CD14-positive monocyte (primary cell): ENCODE measurements at places on chromosomes 3 and 15.

- DNase-seq = no peak
Observed at GRCh38 chr3:13536832-13537231, 12.1 kb upstream of the FBLN2 start.

DNA sequence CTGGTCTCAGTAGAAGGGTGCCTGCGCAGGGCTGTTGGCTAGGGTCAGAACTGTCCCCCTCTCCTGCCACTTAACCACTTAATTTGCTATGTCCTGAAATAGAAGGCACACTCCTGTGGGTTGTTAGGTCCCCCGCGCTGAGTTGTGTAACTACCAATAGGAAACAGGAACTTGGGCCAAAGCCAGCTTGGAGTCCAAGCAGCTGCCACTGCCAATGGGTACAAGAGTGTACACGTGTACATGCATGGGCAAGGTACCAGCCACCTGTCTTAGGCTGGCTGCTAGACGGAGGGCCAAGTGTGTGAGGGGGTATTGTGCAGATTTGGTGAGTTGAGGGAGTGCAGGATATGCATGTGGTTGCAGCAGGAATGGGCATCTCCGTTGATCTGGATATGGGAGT lies 29.7 kb upstream of the POLG start:
- peak; percentile 54 for DNase-seq

DNA sequence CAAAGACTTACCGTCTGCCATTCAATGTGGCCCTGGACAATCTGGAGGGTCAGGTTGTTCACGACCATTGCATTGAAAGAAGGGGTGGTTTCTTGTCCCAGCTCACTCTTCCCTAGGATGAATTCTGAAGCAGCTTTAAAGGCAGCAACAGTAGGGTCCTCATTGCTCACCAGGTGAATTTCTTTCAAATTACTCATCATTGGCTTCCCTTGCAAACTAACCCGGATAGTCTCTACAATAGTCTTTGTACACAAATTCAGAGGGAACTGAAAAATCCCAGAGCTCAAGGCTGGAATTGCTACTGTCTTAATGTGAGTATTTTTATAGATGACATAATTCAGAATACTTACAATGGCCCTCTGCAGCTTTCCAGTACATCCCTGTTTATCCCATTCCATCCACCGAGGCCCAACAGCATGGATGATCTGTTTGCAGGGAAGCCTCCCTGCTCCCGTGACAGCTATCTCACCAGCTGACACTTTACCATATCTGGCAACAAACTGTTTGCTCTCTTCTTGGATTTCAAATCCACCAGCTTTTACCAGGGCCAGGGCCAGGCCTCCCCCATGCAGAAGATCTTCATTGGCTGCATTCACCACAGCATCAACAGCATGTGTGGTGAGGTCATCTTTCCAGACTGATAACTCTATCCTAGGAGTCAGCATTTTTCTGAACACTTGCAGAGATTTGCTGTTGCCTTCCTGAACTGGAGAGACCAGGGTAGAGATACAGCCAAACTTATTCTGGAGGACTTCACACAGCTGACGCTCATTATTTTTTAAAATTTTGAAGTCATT lies 8.6 kb downstream of the PARP9 start:
- no peak for DNase-seq

DNA sequence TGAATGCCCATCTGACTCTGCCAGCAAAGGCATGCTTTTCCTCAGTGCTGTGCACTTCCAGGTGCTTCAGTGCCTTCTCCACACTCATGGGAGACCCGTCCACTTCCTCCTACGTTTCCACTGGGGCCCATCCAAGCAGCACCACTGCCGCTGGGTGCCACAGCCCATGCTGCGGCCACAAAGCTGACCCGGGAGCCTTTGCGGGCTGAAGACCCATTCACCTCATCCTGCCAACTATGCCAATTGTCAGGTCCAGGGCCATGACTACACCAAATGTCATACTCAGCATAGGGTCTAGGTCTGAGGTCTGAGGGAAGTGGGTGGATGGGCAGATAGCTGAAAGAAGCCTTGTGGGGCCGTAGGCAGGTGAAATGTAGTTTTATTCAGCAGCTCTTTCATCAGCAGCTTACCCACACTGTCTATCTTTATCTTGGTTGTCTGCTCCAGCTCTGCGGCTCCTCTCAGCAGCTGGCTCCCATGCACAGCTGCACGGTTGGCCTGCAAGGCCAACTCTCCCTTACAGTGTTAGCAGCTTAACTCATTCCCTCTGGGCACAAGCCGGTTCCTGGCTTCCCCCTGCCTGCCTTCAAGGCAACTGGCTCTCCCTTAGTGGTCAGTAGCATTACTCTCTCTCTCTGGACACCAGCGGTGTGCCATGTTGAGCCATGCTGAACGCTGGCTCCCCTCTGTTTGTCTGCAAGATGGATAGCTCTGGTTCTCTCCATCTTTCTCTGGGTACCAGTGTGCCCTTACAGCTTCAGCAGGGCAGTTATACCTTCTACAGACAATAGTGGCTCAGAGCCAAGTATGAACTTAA lies 63.7 kb upstream of the SIAH2 start:
- DNase-seq = no peak

DNA sequence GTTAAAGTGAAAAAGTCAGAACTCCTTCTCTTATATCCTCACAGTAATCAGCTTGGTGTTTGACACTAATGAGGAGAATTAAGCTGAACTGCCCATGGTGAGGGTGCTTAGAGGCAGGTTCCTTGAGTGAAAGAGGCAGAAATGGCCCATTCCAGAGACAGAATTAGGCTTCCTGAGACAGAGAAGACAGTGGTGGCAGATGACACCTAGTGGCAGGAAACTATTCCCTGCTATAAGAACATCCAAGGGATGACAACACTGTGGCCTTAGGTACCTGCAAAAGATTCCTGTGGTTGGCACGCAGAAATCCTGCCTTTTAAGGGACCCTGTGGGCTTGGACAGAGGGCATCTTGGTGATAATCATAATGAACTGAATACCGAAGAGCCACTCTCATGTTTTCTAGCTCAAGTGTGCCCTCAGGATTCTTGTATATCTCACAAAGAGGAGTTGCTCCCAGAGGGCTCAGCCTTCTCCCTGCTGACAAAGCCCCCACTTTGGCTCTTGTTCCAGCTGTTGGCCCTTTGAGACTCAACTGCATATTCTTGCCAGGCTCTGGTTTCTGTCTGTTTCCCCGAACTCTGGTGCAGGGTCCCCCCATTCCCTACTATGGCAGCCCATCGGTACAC lies 56.0 kb downstream of the KBTBD12 start:
- peak; percentile 9 for DNase-seq
